ENCODE measurements at places on chromosomes 7 and 10.

DNA sequence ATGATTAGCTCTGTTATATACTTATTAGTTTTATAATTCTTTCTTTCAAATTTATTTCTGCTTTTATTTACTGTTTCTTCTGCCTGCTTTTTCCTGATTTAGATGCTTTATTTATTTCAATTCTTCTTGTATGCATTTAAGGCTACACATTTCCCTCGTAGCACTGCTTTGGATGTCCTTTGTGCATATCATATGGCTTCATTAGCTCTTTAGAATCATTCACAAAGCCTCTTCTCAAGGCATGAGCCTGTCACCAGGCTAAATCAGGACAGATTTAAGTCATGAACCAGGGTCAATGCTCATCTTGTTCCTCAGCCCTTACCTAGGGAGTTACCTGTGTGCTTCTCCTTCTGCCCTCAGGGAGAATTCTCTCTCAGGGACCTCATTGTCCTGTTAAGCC is 56.3 kb downstream of the BAMBI start:
- DNase-seq: no peak

- no peak for DNase-seq
Measured at GRCh38 chr7:10798044-10798443, 175.6 kb upstream of the PHF14 start.

DNA sequence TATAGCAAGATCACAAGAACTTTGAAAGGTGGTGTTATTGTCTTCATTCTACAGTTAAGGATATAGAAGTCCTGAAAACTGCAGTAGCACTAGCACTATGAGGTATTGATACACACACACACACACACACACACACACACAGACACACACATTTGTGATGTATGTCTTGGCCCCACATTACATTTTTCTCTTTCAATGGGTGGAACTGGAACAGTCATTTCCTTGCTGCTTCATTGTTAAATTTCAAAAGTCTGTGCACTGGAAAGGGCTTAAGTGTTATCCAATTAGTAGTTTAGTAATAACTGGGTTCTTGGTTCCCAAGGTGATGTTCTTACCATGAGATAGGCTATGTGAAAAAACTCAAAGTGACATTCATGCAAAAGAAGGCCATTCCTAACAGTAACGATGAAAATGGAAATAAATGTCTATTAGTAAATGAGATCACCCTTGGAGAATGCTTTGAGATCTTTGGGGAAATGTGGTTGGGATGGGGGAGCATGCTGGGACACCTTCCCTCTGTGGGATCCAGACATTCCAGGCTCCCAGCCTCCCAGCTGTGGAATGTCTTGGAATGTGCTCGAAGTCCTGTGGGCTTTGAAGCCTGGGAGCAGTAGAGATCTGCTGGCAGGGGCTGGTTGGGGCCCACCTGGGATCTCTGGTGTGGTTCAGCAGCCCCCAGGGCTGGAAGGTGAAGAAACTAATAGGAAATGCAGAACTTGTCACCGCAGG is 37.4 kb upstream of the CALD1 start:
- DNase-seq: no peak

DNA sequence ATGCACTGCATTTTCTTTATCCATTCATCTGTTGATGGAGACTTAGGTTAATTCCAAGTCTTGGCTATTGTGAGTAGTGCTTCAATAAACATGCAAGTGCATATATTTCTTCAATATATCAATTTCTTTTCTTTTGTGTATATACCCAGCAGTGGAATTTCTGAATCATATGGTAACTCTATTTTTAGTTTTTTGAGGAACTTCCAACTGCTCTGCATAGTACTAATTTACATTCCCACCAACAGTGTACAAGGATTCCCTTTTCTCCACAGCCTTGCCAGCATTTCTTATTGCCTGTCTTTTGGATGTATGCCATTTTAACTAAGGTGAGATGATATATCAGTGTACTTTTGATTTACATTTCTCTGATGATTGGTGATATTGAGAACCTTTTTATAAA is 145.2 kb downstream of the LYZL1 start:
- DNase-seq: no peak

DNA sequence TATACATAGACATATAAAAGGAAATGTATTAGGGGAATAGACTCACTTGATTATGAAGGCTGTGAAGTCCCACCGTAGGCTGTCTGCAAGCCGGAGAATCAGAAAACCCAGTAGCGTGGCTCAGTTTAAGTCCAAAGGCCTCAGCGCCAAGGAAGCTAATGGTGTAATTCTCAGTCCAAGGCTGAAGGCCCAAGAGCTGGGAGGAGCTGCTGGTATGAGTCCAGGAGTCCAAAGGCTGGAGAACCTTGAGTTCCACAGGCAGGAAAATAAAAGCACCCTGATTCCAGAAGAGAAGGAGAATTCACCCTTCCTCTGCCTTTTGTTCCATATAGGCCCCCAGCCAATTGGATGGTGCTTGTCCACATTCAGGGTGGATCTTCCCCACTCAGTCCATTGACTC is 166.2 kb upstream of the TAC1 start:
- DNase-seq: no peak

DNA sequence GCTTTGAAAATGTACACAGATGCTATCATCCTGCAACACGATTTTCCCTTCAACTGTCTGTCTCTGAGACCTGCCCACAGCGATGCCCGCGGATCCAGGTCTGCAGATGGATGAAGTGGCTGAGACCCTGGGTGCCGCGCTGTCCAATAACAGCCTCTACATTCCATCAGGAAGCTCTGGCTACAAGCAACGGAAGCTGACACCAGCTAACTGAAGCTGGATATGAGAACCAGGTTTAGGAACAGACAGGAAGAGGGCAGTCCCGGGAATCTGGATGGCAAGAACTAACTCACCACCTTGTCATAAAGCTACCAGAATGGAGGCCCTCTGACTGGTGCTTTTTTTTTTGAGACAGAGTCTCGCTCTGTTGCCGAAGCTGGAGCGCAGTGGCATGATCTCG is 32.3 kb upstream of the CTBP2 start:
- no peak for DNase-seq

DNA sequence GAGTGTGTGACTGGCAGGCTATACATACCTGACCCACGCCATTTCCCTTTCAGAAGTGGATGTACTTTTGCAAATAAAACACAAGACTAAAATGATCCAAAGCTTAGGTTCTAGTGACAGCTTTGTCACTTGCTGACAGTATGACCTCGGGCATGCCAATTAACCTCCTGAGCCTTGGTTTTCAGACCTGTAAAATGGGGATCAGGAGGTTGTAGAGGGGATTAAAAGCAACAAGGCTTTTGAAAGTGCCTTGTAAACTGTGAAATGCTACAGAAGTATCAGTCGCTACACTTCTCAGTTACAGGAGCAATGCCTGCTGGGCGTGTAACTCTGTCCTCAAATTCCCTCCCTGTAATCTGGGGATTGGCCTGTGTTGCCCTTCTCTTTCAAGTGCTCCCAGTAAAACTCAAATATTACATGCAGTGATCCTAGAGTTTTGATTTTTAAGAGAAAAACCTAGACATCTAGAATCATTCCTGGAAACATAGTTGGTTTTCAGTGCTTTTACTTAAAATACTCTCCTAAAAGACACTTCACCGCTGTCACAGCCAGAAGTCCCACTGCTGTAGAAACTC is 8.8 kb upstream of the GRB10 start:
- DNase-seq: no peak

- DNase-seq: no peak
Measured at GRCh38 chr10:52853704-52854103, 81.1 kb upstream of the MBL2 start.

DNA sequence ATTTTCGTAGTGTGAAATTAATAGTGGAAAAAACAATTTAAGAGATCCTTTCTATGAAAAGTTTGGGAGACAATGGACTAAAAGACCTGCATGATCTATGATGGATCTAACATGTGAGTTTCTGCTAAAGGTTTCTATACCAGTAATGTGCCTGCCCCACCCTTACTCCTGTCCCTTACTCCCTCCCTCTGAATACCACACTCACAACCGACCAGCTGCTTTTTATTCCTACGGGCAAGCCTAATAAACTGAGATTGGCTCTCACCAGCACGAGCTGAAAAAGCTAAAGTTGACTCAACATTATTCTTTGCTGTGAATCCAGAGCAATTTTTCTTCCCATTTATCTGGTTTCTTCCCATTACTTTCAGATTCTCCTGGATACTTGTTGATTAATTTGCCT is 17.8 kb upstream of the REEP3 start:
- no peak for DNase-seq

DNA sequence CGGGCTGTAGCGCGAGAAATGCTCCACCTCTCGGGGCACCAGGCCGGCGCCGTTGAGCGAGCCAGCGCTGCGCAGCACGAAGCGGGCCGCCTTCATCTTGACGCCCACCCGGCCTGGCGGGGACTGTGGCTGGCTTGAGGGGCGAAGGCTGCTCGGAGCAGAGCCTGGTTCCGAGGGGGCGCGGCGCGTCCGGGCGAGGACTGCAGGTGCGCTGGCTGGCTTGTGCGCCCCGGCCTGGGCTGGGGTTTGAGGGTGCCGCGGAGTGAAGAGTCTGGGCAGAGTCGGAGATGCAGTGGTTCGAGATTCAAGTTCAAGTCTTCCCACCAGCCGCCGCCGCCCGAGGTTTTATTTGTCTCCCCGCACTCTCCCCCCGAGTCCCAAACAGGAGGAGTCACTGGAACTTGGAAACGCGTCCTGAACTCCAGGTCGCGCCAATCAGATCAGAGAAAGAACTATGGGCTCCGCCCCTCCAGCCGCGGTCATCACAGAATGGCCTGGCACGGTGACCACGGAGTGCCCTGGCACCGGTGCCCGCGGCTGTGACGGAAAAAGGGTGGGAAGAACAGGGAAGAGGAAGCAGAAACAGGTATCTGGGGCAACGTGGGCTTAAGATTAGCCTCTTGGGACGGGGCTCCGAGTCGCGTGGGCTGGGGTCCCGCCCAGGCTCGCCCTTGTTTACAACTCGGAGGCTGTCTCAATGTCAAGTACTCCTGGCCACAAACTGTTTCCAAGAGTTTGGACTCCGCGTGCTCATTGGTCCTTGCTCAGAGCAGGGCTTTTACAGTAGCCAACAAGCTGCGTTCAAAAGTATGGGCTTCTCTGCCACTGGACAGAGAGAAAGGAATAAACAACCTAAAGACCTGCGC is at the start of gene PDK4:
Gene PDK4, minus strand, starts transcription at position 319 of the 866 bp plus-strand sequence. Its CDS starts 223 bp downstream, at position 96.
- no peak for DNase-seq

DNA sequence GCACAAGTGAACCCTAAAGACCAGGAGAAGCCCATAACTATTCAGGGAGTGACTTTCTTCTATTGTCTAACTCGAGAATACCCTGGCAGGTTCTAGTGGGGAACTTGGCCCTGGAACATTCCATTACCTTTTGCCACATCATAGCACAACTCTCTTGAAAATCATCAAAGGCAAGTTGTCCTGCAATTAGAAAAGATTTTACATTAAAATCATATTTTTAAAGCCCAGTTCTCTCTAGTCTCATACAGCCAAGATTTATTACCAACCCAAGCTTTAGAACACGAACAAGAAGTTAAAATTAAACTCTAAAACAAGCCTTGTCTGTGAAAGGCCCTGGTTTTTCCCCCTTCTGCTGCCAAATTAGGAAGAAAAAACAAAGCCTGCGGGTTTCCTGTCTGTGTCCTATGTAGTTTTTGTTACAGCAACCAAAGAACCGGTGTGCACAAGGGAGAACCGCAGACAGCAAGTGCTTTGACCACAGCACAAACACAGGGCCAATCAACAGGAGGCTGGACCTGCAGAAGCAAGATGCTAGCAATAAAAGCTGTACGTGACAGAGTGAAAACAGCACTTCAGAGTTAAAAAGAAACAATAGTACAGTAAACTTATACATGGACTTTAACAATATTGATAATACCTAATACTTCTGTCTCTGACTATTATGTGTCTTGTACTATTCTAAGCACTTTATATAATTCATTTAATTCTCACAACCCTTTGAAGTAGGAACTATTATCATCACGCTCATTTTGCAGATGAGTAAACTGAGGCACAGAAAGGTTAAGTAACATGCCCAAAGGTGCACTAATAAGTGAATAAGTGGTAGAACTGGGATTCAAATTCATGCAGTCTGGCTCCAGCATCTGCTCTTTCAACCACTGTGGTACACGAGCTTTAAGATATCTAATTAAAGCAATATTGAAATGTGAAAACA is 65.8 kb downstream of the STK17A start:
- peak; percentile 76 for DNase-seq

Measured in stimulated activated CD4-positive, alpha-beta T cell treated with anti-CD3 and anti-CD28 coated beads, Interleukin-1b, Interleukin-23, amount 100 ng/mL, for 48 hours (primary cell).